ENCODE measurements at places on chromosomes 6 and 20.

DNA sequence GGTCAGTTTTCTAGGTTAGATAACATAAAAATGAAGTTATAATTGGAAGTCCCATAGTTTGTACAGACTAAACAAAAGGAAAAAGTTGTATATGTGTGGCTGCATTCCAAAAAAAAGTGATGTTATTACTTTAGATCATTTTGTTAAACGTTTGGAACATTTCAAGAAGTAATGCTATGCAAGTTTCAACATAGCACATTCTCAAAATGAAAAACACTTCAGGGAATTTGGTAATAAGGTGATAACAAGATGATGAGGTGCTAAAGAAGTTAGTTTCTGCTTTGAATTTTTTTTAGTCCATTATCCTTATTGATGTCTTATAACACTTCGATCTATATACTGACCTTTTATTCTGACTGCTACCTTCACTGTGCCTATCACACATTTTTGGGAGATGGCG is 250.7 kb downstream of the PHF3 start:
- DNase-seq: no peak

GRCh38 chr20:41057999-41058673 is 29.5 kb downstream of the TOP1 start:
- peak; percentile 32 for DNase-seq

GRCh38 chr6:10556992-10557391 is 35.8 kb downstream of the GCNT2 start:
- no peak for DNase-seq

GRCh38 chr6:126069449-126069848 is 83.1 kb downstream of the TRMT11 start:
- DNase-seq: peak; percentile 2

DNA sequence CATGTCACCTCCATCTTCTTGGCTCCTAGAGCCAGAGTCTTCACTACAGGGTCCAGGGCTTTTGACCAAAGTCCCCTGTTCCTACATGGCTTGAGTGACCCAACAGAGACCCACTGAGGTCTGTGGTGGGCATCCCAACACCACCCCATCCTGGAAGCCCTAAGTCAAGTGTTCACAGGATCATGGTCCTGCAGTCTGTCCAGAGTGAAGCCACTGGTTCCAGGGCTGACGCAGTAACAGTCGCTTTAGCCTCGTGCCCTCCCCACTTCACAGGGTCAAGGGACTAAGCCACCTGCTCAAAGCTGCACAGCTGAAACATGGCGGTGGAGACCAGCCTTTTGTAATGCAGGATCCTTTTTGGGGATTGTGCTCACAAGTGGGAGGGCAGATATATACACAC is 133.9 kb downstream of the JPH2 start:
- no peak for DNase-seq

GRCh38 chr6:26394289-26394688 is 7.8 kb upstream of the BTN3A1 start:
- peak; percentile 58 for DNase-seq

- peak; percentile 76 for DNase-seq
These were observed 216.9 kb downstream of the GMDS start for GRCh38 chr6:2028457-2029038.

- no peak for DNase-seq
These were observed 139.7 kb upstream of the TMEM170B start for GRCh38 chr6:11397622-11398450.

- no peak for DNase-seq
These were observed 811.0 kb upstream of the GJE1 start for GRCh38 chr6:141321493-141322347.

- DNase-seq: peak; percentile 53
These were observed at the start of gene LHFPL5 for GRCh38 chr6:35804996-35805736. TSS of gene LHFPL5 (plus strand) at chr6:35805352. CDS start at chr6:35805671, 319 bp downstream.

DNA sequence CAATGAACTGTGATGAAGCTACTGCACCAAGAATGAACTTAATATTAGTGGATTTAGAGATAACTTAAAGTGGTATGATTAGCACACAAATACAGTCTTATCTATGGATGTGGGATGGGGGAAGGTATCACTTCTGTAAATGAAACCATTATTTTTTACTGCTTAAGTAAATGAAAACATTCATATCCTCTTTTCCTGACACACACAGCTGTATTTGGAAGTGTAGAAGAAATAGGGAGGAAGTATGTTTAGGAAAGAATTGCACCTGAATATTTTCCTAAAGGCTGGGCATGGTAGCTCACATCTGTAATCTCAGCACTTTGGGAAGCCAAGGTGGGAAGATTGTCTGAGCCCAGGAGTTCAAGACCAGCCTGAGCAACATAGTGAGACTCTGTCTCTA is 96.8 kb downstream of the HIVEP2 start:
- no peak for DNase-seq

DNA sequence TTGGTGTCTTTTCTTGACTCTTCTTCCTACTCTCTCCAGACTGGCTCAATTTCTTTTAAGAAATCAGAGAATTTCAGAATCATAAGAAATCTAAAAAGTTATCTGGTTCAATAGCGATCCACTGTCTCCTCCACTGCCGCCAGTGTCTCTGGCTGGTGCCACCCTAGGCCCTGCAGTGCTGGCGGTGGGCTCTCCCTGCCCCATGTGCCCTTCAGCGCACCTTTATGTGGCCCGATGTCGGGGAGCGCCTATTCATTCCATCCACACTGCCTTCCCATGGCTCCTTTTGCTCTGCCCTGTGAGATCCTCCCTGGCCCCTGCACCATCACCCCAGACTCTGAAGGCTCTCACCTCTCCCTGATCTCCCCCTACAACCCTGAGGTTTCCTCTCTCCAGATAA is 62.8 kb downstream of the TBXT start:
- no peak for DNase-seq

GRCh38 chr6:1850121-1850839 is 240.6 kb downstream of the FOXC1 start:
- DNase-seq: no peak

GRCh38 chr6:51891784-51892183 is 195.6 kb downstream of the PKHD1 start:
- no peak for DNase-seq

- no peak for DNase-seq
These were observed 196.4 kb upstream of the GMDS start for GRCh38 chr6:2441601-2442475.

- DNase-seq: no peak
These were observed 43.9 kb downstream of the PIGU start for GRCh38 chr20:34632870-34633452.

- DNase-seq: peak; percentile 39
These were observed 519 bp downstream of the MTRF1L start for GRCh38 chr6:153001767-153002612.

DNA sequence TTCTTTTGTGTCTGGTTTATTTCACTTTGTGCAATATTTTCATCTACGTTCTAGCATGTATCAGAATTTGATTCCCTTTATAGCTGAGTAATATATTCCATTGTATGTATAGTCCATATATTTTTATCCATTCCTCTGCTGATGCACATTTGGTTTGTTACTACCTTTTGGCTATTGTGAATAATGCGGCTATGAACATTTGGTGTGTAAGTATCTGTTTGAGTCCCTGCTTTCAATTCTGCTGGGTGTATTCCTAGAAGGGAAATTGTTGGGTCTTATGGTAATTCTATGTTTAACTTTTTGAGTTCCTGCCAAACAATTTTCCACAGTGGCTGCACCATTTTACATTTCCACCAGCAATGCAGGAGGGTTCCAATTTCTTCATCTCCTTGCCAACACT is 52.4 kb downstream of the DNAH8 start:
- DNase-seq: no peak

- no peak for DNase-seq
These were observed 55.0 kb upstream of the PLCB1 start for GRCh38 chr20:8077137-8077466.

DNA sequence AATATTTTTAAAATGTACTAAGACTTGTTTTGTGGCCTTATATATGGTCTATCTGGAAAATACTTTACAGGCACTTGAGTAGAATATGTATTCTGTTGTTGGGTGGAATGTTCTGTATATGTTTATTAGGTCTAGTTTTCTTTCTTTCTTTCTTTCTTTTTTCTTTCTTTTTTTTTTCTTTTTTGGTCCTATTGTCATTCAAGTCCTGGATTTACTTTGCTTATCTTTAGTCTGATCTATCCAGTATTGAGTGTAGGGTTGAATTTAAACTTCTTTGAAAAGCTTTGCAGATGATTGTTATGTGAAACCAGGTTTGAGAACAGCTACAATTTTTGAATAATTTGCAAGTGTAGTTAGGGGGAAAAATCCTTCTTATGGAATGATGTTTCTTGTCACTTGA is 67.1 kb upstream of the GRIK2 start:
- DNase-seq: no peak

DNA sequence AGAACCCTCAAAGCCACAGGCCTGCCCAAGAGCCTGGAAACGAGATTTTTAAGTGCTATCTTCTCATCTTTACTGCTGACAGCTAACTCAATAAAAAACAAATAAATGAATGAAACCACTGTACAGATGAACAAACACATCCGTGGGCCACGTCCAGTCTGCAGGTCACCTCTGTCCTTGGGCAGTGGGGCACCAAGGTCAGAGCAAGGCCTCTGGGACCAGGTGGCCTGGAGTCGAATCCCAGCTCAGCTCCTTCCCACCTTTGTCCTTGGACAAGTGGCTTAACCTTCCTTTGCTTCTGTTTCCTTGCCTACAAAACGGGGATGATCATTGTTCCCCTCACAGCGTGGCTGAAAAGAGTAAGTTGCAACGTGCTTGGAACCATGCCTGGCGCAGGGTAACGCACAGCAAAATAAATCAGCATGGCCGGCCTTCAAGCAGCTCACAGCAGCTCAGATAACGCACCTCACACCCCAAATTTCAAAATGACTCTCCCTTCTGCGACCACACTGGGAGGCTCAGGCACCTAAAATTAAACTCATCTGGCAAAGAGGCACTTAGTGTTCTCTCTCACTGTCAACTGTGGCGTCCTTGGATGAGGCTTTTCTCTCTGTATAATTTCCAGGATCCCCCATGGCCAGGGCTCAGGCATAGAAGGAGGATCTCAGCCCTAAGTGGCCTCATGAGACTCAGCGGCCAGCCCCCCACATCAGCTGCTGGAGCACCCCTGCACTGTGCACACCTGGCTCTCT is 35.7 kb downstream of the RRBP1 start:
- no peak for DNase-seq

GRCh38 chr6:1739680-1740079 is 130.0 kb downstream of the FOXC1 start:
- DNase-seq: no peak

DNA sequence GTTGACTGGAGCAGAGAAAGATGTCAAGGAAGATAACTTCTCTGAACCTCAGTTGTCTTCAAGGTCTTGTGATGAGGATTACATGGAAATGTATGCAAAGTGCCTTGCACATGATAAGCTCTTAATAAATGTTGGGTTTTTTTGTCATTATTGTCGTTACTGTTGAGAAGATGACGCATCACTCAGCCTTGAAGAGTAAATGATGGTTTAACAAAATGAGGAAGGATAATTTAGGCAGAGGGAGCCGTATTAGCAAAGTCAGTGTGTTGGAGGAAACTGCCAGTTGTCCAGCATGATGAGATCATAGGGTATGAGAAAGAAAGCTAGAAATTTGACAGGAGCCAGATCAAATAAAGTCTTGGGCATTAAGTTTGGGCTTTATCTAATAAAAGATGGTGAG is 8.8 kb upstream of the SUPT3H start:
- no peak for DNase-seq

GRCh38 chr6:15913573-15913972 is 215.3 kb upstream of the MYLIP start:
- DNase-seq: no peak

DNA sequence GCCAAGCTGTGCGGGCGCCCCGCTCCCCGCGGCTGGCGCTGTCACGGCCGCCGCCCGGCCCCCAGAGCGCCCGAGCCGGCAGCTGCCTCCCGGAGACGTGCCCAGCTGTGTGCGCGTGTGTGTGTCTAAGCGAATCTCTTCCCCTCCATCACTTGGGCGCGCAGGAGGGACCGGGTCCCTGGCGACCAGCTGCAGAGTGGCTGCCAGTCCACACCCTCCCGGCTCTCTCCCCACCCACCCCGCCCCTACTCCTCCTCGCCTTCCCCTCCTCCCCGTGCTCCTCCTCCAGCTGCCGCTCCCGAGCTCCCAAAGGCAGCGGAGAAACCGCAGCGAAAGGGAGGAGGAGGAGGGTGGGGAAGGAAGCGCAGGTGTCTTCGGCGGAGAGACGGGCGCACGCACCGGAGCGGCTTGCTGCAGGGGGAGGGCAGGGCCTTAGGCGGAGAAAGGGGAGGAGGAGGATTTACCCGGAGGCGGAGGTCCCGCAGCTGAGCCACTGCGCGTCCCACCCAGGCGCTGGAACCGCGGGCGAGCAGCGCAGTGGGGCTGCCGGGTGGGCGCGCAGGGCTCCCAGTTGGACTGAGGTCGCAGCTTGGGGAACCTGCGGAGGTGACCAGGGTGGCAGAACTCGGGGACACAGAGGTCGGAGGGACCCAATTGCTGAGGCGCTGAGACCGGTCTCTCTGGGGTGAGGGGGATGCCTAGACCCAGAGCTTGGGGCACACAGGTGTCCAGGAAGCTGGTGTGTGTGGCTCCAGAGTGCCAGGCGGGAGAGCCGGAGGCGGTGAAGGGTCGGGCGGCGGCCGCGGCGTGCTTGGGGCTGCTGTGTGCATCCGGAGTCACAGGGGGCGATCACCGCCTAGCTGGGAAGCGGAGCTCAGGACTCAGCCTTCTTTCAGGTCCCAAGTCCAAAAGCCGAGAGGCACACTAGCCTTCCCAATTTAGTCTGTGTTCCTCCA is at the start of gene HS3ST5:
Gene HS3ST5, minus strand, starts transcription at position 198 of the 956 bp plus-strand sequence. CDS start 280,178 bp downstream, outside the sequence.
- no peak for DNase-seq

GRCh38 chr6:165890404-165890735 is 227.3 kb upstream of the PDE10A start:
- no peak for DNase-seq

DNA sequence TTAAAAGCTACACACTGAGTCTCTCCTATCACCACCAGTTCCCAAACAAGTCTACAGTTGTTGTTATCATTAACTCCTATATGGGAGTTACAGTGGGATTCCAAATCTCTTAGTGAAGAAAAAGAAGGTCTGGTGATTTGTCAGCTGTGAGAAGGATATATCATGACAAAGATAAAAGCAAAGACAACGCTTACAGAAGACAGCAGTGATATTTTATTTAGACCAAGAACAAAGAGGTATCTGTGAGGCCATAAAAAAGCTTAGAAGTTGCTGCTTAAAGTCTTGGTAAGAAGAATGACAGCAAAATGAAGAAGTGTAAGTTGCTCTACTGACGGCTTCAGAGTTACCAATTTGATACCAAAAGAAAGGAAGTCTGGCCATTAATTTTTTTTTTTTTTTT is 47.2 kb downstream of the CHD6 start:
- no peak for DNase-seq

All from lung microvascular endothelial cell (primary cell).